ENCODE measurements at places on chromosomes 4 and X.

DNA sequence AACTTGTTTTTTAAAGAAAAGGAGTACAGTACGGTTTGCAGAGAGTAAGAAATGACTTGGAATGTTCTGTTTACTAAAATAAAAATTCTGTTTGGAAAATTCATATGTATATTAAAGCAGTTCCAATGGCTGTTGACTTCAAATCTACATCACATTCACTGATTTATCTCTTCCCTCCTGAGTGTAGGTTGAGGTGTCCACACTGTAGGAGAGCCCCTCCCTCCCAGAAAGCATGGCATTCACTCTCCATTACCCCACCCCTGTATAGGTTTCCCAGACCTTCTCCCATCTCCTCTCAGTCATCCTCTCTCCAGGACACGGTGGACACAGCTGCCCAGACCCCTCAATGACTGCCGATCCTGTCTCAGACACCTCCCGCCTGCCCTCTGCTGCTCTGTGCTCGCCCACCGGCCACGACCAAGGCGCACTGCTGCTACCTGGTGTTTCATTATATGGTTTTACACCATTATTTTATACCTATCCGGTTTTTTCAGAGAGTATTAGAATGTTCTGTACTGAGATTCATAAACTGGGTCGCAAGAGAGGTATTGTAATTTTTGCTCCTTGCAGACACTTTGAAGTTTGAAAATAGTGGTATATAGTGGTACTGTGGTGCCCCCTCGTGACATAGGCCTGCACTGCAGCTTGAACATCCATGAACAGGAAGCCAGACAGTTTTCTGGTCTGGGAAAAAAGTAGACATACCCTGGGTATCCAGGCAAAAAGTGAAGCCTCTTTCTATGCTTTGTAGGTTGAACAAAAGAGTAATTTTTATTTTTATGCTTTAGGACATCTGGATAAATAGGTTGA is 38.8 kb upstream of the BEX4 start:
- peak; percentile 17 for DNase-seq

GRCh38 chr4:121869841-121870822 is at the start of gene BBS7:
Gene BBS7, minus strand, starts transcription at chr4:121870474. Its CDS starts 161 bp downstream, at chr4:121870313.
- peak; percentile 92 for DNase-seq

DNA sequence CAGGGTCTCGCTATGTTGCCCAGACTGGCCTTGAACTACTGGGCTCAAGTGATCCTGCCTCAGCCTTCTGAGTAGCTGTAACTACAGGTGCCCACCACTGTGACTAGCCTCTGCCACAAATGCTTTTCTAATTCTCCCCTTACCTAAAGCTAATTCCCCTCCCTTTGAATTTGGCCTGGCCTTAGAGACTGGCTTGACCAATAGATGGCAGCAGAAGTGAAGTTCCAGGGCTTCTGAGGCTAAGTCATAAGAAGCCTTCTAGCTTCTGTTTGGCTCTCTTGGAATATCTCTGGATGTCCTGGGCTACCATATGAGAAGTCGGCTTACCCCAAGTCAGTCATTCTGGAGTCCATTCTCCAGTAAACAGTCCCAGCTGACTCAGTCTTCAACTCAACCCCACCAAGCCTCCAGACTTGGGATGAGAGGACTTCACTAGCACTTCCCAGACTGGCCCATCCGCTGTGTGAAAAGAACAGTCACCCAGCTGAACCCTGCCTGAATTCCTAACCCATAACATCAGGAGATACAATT is 61.0 kb downstream of the HPRT1 start:
- DNase-seq, result no peak

GRCh38 chr4:130563185-130563888 is 1467.4 kb downstream of the C4orf33 start:
- no peak for DNase-seq

DNA sequence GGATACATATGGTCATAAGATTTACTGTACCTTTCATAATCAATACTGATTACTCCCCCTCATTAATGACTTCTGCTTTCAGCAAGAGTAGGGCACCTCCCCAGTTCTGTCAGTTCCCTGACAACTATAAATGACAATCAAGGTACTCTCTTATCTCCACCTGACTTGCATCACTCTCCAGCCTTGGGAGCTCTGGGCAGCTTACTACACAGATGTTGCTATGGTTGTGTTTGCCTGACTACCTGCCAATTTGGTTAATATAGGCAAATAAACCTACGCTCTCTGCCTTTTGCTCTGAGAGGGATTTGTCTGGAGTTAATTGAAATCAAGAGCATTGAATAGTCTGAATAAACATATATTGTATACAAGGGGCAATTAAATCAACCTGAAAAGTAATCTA is 22.8 kb upstream of the MAP7D3 start:
- no peak for DNase-seq

- no peak for DNase-seq
Observed at GRCh38 chrX:21747558-21747957, 10.4 kb downstream of the SMPX start.

Data from activated CD4-positive, alpha-beta T cell treated with anti-CD3 and anti-CD28 coated beads for 1 hour (primary cell).